ENCODE measurements at places on chromosomes 6 and 20.

GRCh38 chr6:166567107-166567506 lies 19.4 kb downstream of the RAMACL start:
- no peak for DNase-seq

DNA sequence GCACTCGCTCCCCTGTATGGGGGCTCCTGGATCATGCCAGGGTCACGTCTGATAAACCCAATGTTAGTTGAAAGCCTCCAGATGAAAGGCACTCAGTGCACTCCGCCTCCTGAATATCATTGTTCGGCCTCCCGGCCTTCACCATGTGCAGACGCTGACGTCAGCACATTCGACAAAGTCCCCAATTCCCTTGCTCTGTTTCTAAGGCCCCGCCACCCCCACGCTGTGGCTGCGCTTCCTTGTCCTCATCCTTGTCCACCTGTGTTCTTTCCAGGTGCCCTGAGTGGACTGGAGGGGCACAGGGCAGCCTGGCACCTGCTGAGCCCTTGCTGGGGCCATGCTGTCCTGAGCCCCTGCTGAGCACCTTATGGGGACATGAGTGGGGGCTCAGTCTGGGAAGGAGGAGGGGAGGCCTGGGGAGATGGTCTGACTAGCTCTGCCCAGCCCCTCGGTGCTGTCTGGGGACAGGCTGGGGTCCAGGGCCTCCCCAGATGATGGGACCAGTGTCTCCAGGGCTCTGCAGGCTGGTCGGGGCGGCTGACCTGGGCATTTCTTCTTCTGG lies 9.8 kb upstream of the BHLHE23 start:
- DNase-seq = no peak

DNA sequence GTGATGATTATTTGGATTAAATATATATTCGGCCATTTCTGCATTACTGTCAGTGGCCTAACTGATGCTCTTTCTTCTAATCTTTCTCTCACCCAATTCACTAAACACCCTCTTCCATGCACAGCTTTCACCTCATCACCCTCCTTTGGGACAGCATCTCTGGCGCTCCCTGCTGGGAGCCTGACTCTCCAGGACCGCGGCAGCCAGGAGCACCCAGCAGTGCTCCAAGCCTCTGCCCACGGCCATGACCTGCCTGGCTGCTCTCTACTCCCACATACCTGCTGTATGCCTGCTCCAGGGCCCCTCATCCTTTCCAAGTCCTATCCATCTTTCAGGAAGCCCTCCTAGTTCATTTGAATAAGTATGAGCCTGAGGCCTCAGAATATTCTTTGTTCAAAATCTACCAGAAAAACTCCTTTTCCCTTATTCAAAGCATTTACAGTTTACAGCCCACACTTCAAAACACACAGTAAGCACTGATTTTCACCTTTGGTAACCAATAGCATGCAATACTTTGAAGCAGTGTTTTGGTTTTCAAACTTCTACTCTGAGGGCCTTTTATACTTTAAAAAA lies 15.2 kb downstream of the CTCFL start:
- no peak for DNase-seq

- DNase-seq = no peak
Observed at GRCh38 chr6:160959726-160960435, 31.7 kb upstream of the MAP3K4 start.

DNA sequence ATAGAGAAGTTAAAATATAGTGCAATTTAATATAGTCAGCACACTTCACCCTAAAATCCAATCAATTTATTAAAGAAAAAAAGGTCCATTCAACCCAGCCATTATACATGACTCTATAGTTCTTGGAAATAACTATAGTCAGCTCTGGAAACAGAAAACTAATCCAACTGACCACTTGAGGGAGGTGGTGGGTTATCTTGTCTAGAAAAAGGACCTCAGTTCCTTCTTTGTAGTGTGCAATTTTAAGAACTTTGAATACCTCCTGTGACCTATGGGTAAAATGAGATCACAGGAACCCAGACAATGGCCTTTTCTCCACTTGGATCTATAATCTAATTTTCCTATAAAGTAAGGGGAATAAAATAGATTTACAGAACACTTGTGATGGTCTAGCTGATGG lies 163.6 kb upstream of the CENPW start:
- no peak for DNase-seq

DNA sequence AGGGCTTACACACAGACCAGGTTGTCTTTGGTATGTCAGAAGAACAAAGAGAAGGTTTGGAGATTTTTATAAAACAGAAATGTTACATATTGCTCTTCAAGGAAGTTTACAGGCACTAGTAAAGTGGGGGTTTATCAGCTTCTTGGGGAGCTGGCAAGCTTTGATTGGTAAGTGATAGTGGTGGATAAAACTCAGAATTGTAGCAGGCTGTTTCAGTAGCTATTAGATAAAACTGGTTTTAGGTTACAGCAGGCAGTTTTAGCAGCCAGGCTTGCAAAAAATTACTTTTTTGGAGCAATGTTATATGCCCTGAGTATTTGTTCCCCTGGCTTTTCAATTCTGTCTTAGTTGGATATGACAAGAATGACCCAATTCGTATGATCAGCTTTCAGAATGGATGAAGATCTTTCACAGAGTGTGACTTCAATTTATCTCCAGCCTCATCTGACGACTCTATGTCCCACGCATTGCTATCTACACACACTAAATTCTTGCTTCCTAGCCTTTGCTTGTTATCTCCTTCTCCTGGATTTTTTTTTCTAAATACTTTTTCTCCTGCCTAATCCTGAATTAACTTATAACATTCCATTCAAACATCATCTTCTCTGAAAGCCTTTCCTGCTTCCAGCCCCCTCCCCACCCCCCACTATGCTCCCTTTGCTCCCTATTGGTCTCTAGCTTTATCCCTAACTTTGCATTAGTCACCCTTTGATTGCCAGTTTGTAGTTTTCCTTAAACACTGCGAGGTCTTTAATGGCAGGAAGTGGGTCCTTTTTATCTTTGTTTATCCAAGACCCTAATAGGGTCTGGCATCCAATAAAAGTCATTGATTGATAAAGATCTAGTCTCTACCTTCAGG lies 1.0 kb upstream of the TOMM34 start:
- no peak for DNase-seq

- no peak for DNase-seq
Observed at GRCh38 chr20:1987826-1988225, 6.0 kb downstream of the PDYN start.

GRCh38 chr6:30202366-30202765 lies 10.8 kb downstream of the TRIM26 start:
- DNase-seq = no peak

DNA sequence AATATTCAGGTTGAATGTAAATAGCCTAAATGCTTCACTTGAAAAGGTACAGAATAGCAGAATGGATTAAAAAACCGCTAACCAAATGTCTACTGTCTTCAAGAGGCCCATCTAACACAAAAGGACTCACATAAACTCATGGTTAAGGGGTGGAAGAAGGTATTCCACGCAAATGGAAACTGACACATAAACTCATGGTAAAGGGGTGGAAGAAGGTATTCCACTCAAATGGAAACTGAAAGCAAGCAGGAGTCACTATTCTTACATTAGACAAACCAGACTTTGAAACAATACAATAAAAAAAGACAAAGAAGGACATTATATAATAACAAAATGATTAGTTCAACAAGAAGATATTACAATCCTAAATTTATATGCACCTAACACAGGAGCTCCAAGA lies 38.3 kb upstream of the PKIB start:
- no peak for DNase-seq

GRCh38 chr20:6956574-6956973 lies 189.1 kb downstream of the BMP2 start:
- DNase-seq = no peak

DNA sequence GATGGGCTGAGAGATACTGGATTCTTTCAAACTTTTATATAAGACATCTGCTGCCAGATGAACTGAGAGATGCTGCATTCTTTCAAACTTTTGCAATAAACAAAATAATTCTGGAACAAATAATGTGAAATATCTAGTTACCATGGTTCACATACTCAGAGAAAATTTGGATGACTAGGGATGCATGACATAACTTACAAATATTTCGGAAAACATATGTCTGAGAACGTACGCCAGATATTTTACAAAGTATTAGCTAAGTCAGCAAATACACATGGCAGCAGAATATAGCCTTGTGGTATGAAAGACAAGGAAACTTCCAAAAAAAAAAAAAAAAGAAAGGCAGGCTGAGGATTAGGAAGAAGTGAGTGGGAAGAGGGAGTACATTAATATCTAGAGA lies 113.3 kb upstream of the TRAF3IP2 start:
- no peak for DNase-seq

GRCh38 chr20:22585786-22586493 lies 1.6 kb upstream of the FOXA2 start:
- no peak for DNase-seq

- DNase-seq = no peak
Observed at GRCh38 chr6:29947077-29947980, 5.0 kb downstream of the HLA-A start.

DNA sequence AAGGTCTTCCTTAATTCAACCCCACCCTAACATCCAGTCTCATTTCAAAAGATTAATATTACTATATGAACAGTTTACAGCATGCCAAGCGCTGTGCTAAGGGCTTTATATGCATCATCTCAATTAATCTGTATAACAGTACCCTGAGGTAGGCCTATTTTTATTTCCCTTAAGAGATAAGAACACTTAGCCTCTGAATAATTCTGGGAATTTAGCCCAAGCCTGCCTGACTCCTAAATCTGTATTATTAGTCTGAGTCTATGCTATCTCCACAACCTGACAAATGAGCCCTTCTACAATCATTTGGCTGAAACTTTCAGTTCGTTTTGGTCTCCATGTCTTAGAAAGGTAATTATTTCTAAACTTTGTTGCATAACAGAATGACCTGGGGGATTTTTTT lies 77.7 kb upstream of the SAMD5 start:
- no peak for DNase-seq

DNA sequence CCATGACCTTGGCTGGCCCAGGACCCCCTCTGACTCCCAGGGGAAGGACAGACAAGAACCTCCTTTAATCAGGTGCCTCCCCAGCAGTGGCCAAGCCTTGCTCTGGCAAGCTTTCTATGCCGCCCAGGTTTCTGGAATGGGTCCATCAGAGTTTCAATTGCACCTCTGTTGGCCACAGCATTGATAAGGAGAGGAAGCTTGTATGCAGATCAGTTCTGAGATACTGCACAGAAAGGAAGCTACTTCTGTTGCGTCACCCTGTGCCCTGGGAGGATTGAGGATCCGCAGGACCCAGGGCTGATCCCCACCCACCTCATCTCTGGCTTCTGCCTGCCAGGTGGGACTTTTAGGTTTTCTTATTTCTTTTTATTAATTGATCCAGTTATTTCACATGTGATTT lies 167.2 kb downstream of the TFAP2C start:
- no peak for DNase-seq

DNA sequence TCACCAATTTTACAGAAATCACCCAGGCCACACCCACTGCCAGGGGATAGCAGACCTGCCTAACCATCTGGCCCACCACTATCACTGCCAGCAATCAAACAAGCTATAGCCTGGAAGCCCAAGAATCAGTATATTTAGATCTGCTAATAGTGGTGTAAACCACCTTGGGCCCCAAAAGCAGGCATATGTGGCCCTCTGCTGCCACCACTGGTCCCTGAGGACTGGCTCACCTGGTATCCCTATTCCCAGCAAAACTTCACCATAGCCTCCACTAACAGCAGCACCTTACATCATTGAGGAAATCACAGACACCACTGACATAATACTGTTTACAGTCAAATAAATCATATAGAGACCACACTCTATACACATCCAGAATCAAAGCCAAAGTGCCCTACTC lies 880.4 kb upstream of the MAN1A1 start:
- DNase-seq = no peak

- DNase-seq = no peak
Observed at GRCh38 chr6:9131616-9132015, 696.3 kb upstream of the SLC35B3 start.

DNA sequence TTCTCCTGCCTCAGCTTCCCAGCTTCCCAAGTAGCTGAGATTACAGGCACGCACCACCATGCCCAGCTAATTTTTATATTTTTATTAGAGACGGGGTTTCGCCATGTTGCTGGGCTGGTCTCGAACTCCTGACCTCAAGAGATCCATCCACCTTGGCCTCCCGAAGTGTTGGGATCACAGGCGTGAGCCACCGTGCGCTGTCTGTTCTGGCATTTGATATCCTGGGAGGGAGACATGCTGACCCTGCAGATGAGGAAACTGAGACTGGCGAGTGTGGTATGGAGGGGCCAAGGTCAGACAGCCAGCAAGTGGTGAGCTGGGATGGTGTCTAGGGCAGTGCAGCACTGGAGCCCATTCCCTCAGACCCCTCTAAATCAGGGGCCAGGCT lies 44.6 kb downstream of the SRC start:
- DNase-seq = no peak

- DNase-seq = no peak
Observed at GRCh38 chr20:63697357-63697867, 960 bp downstream of the TNFRSF6B start.

- no peak for DNase-seq
Observed at GRCh38 chr6:35184580-35185301, 29.0 kb upstream of the SCUBE3 start.

DNA sequence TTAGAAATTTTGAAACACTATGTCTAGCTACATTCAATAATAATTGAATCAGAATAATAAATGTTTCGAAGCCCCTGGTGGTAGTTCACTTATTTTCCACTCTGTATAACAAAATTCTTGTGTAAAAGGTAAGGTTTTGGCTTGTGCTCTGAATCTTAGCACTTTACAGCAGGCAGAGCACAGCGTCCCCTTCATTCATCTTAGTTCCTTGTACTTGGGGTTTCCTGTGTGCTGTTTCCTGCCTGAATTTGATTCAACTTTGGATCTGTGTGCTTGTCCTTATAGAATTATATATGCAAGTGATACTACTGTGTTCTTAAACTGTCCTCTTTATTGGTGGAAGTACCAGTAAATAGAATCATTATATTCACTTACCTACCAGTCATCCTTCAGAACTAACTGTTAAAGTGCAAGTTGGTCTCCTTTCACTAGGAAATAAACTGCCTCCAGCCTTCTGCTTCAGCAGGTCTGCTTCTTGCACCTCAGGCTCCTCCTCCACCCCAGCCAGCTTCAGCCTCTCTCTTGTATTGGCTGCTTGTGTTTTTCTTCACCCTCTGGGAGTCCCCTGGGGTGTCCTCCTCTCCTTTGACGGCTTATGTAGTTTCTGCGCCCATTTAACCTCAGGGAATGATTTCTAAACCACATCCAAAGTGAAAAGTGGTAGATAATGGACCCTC lies 28.8 kb upstream of the TULP4 start:
- DNase-seq = no peak
